HepG2 (cell line): ENCODE measurements at places on chromosomes 7 and 10. TPM values are rescaled to one million over a fixed set of nuclear protein-coding genes. Genes with fewer than 3 reads are reported as not detected.

Gene PIP
- not detected in 2 replicates for total RNA-seq

Gene PIK3AP1
- 13.8 and 18.5 TPM in 2 replicates for total RNA-seq

Gene LGI1
- not detected in 2 replicates for total RNA-seq

Gene AS3MT
- 17.4 and 27.3 TPM in 2 replicates for total RNA-seq

Gene AGAP9
- total RNA-seq = 2.3 and 5.1 TPM in 2 replicates

Gene CCL24
- total RNA-seq = not detected in 2 replicates

Gene CTAGE8
- not detected in 2 replicates for total RNA-seq

Gene PRR15
- 6.2 and 7.8 TPM in 2 replicates for total RNA-seq

Gene ZNF775
- 3.1 and 4.5 TPM in 2 replicates for total RNA-seq

Gene COX15
- total RNA-seq = 44.7 and 59.4 TPM in 2 replicates

Gene NPTX2
- total RNA-seq = not detected in 2 replicates

Gene ARHGAP12
- total RNA-seq = 54.6 and 64.4 TPM in 2 replicates

Gene IDI2
- not detected in 2 replicates for total RNA-seq

Gene PITX3
- total RNA-seq = not detected in 2 replicates

Gene PAXIP1
- 16.2 and 17.9 TPM in 2 replicates for total RNA-seq

Gene HYAL4
- not detected in 2 replicates for total RNA-seq

Gene PTF1A
- not detected in 2 replicates for total RNA-seq

Gene PDZD7
- 0.60 and 0.73 TPM in 2 replicates for total RNA-seq

Gene GPR15LG
- total RNA-seq = not detected in 2 replicates

Gene HMX2
- not detected in 2 replicates for total RNA-seq

Gene ARHGEF5
- total RNA-seq = 1.2 and 1.3 TPM in 2 replicates

Gene NUP205
- 87.2 and 123 TPM in 2 replicates for total RNA-seq

Gene GPR26
- total RNA-seq = not detected in 2 replicates

Gene KCND2
- not detected in 2 replicates for total RNA-seq

Gene BICC1
- 0.15 and 0.18 TPM in 2 replicates for total RNA-seq

Gene NCF1
- total RNA-seq = not detected in 2 replicates

Gene BBS9
- 7.8 and 9.4 TPM in 2 replicates for total RNA-seq

Gene PTCD1
- total RNA-seq = 4.7 and 8.4 TPM in 2 replicates

Gene LRMDA
- total RNA-seq = 19.3 and 22.0 TPM in 2 replicates

Gene C7orf57
- total RNA-seq = not detected in 2 replicates
